ENCODE measurements at places on chromosomes 11 and 22.

DNA sequence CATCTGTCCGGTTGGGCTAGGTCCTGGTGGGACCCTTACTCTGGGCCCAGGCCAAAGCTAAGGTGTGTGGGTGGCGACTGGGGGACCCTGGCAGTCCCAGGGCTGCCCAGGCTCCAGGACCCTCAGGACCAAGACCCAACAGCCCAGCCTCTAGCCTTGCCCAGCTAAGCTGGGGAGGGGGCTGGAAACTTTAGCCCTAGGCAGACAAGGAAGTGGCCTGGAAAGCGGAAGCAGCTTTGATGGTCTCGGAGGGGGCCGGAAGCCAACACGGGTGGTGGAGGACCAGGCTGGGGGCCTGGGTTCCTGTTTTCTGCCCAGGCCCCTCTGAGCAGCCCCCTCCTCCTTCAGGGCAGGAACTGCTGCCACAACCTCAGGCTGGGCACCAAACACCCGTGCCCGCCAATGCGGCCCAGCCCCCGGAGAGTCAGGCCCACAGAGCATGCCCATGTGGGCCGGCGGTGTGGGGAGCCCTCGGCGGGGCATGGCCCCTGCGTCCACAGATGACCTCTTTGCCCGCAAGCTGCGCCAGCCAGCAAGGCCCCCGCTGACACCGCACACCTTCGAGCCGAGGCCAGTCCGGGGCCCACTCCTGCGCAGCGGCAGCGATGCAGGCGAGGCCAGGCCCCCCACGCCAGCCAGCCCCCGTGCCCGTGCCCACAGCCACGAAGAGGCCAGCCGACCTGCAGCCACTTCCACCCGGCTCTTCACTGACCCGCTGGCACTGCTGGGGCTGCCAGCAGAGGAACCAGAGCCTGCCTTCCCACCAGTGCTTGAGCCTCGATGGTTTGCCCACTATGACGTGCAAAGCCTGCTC lies 2.8 kb downstream of the SIPA1 start:
- DNase-seq: peak; percentile 57

DNA sequence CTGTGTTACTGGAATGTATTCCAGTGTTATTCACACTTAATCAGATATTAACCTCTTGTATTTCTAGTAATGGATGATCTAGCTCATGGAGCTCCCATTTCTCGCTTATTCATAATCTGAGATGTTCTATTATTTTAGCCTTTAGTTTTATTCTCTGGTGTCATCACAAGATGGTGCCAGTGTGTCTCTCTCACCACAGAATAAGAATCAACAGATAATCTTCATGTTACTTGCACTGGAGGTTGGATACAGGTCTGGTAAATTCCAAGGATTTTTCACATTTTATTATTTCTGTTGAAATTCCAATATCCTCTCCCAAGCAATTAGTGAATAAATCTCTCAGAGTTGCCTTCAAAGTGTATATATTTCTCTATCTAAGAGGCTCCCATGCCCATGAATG lies 74.6 kb downstream of the CASP12 start:
- peak; percentile 6 for DNase-seq

GRCh38 chr11:107457205-107457557 lies 444 bp downstream of the CWF19L2 start:
- no peak for DNase-seq

GRCh38 chr11:38824573-38824972 lies 2226.5 kb upstream of the RAG2 start:
- no peak for DNase-seq

DNA sequence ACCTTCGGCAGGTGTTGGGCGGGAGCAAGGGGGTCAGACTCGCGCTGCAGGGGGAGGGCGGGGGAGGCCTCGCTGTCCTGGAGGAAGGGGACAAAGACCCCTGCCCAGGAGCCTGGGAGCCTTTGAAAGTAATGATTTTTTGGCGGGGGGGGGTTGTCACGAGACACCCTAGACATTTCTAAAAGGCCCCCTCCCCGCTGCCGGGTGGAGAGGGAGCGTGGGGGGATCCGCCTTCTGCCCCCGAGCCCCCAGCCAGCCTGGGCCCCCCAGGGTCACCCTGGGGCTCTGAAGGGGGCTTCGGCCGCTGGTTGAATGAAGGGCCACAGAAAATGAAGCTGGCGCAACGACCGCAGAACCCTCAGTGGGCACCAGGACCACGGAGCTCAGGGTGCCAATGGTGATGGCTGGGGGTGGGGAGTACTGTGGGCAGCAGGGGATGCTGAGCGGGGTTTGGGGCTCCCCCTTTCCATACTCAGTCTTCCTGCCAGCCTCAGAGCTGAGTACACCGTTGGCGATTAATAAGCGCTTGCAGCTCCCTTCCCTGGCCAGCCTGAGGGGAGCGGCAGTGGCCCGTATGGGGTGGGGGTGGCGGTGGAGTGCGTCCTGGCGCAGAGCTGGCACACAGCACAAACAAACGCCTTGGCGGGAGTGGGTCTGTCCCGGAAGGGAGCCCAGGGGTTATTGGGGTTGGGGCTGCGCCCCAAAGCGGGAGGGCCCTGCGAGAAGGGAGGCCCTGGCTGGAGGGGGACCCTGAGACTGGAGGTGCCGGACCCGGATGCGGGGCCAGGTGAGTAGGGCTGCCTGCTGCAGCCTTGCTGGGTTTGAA lies 1.2 kb upstream of the DUSP8 start:
- DNase-seq: no peak

DNA sequence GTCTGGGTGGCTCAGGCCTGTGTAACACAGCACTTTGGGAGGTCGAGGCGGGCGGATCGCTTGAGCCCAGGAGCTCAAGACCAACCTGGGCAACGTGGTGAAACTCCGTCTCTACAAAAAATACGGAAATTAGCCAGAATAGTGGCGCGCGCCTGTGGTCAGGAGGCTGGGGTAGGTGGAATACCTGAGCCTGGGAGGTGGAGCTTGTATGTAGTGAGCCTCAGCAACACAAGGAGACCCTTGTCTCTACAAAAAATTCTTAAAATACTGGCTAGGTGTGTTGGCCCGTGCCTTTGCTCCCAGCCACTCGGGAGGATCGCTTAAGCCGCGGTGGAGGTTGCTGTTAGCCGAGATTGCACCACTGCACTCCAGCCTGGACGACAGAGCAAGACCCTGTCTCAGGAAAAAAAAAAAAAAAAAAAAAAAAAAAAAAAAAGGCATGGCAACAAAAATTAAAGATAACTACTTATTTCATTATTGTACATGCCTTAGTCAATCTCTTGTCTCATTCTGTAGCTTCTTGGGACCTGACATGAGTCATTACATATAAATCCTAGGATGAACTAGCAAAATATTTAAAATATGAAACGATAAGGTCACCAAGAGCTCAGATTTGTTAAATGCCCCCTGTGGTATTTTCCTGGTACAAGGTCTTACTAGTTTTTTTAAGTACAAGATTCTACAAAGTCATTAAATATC lies 1.1 kb downstream of the TAF1D start:
- no peak for DNase-seq

- no peak for DNase-seq
These were observed 462.1 kb downstream of the BUD13 start for GRCh38 chr11:116310698-116311097.

- DNase-seq: no peak
These were observed 1.9 kb upstream of the CHKA start for GRCh38 chr11:68122936-68123539.

DNA sequence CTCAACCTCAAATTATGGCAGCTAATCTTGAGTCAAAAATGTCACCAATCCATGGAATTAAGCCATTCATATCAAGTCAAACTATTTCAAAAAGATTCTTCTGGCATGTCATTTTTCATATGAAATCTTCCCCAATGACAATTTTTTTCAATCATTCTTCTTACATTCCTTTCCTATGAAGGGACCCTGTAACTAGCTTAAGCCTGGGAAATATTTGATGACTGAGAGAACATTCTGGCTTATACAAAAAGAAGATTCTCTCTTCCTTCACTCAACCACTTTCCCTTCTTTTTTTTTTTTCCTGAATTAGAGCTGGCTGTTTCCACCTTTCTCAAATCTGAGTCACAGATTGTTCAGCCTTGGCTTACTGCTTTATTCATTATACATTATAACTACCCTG lies 903.7 kb downstream of the FAM181B start:
- no peak for DNase-seq

DNA sequence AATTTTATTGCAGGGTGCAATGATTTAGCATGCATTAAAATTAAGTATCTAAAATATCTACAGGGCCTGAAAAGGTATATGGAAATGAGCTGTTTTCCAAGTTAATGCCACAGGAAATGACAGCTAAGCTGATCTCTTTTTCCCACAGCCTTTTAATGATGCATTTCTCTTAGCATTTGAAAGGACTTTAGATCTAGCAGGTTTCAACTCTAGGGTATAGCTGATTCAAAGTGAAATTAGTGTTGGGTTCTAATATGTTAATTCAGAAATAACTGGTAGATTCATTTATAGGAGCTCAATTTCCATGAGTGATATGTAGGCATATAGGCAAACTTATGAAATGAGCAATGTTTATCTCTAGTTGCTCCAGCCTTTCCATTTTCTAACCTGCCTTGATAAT lies 274.2 kb downstream of the CASP12 start:
- DNase-seq: no peak

DNA sequence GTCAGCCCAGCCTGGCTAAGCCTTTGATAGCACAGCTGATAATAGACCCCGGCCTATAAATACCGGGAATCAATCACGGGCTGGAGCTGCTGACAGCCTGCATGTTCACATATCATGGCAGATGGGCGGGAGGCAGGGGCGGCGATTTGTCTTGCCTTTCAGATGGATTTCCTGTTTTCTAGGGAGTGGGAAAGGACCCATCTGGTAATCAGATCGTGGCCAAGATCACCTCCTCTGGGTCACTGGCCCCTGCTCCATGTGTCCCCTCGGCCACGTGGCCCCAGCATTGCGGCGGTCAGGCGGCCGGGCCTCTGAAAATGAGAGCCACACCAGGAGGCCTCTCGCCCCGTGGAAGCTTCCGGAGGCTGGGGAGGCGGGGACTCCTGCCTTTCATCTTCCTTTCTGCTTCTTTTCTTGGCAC lies 36.6 kb downstream of the SMIM38 start:
- no peak for DNase-seq

GRCh38 chr11:13343931-13344717 lies 66.5 kb downstream of the BMAL1 start:
- peak; percentile 42 for DNase-seq

GRCh38 chr11:59523541-59523940 lies 12.2 kb downstream of the OR4D9 start:
- no peak for DNase-seq

- DNase-seq: no peak
These were observed 88.8 kb downstream of the MRTFA start for GRCh38 chr22:40547729-40548143.

GRCh38 chr11:4181782-4182721 lies 87.5 kb downstream of the RRM1 start:
- peak; percentile 30 for DNase-seq

- no peak for DNase-seq
These were observed 8.3 kb downstream of the RIN1 start for GRCh38 chr11:66328031-66328301.

DNA sequence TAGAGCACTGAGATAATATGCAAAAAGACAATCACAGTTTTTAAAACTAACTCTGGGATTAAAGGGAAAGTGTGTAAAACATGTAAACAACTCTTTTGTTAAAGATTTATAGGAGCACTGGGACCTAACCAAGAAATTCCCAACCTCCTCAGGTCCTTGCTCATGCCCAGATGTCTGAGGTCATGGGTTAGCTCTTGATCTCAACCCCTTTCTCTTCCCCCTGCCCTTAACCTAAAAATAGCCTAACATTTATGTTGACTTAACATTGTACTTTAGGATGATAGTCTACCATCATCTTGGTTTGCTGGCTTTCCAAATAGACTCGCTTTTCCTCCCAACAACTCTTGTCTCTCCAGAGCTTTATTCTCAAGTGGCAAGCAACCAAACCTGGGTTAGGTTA lies 258.2 kb upstream of the FAT3 start:
- DNase-seq: no peak

- no peak for DNase-seq
These were observed 42.4 kb upstream of the WNT7B start for GRCh38 chr22:46019351-46019750.

- no peak for DNase-seq
These were observed 105.4 kb downstream of the TTC28 start for GRCh38 chr22:28574159-28574788.

DNA sequence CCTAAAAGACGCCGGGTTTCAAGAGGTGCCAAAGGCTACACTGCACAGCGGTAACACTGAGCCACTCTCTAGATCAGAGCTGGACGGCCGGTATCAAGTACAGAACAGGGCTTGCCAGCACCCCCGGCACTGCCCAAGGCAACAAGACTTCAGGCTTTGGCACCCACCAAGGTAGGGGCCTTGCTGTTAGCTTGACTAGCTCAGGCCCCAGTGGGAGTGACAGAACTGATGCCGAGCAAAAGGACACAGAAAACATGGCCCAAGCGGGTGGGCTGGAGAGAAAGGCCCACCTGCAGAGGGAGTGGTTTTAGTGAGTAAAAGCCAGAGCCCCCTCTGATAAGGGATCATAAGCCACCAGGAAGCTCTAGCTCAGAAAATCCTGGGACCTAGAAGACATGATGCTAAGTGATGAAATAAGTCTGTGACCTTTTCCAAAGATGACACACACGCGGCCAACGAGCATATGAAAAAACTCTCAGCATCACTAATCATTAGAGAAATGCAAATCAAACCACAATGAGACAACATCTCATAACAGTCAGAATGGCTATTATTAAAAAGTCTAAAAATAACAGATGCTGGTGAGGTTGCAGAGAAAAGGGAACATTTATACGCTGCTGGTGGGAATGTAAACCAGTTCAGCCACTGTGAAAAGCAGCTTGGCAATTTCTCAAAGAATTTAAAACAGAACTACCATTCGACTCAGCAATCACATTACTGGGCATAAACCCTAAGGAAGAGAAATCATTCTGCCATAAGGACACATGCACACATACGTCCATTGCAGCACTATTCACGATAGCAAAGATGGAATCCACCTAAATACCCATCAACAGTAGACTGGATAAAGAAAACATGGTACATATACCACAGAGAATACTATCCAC lies 12.9 kb downstream of the EHD1 start:
- DNase-seq: no peak

DNA sequence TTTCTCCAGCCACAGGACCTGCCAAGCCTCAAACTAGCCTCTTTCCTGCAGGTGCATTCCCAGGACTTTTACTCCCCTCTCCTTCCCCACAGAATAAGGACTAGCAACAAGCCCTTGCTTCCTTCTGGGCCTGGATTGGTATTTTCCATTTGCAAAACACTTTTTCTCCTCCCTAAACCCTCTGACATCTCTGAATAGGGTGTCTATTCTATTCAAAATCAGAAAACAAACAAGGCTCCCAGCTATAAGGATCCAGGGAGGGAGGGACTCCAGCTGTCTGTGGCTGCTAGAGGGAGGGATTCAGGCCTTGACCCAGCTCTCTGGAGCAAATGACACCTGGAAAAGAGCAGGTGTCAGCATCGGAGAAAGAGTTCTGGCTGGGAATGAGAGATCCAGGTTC lies 168.5 kb upstream of the BDNF start:
- DNase-seq: no peak

Data from hippocampal formation (tissue), 2 donors.